AG09319 (cell line): ENCODE measurements at places on chromosomes 7 and 10.

GRCh38 chr7:135790371-135790977, 41.9 kb upstream of the FAM180A start:
- DNase-seq, result no peak

- no peak for DNase-seq
These were observed 28.1 kb upstream of the FAM20C start for GRCh38 chr7:163971-164881.

DNA sequence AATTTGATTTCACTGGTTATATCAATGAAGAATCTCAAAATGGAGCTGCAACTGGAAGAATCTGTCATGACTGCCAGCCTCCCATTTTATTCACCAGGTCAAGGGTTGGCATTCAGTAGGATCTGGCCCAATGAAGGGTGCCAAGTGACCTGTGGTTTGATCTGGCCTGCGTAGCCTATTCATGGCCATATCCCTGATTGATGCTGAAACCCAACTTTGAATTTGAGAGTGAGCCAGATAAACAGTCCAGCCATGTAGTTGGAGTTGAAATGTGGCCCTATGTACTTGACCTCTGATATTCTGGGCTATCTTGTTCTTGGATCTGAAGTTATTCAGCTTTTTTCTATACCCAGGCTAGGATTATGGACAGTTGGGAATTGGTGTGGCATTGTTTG, 1.5 kb downstream of the MKLN1 start:
- no peak for DNase-seq

DNA sequence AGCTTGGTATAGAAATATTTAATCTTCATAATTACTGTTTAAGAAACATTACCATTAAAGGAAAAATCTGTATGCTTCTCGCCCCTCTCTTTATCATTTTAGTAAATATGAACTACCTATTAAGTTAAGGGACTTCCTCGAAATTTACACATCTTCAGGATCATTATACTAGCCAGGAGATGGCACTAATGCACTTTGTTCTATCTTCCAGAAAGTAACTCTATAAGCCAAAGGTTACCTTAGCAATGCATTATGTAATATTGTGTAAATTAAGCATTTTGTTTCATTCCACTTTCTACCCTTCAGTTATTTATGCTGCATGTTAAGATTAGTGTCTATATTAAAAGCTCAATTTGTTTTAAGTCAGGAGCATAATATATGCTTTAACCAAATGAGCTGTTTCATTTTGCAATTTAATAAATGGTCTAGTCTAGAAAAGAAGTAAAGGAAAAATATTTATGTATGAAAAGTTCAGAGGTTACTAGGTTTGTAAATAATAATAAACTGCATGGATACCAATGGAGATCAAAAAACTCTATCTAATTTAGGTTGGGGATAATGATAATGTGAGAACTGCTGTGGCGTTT, 128.5 kb downstream of the ANKRD7 start:
- no peak for DNase-seq

GRCh38 chr10:30270247-30270646, 78.8 kb downstream of the MTPAP start:
- DNase-seq, result no peak

DNA sequence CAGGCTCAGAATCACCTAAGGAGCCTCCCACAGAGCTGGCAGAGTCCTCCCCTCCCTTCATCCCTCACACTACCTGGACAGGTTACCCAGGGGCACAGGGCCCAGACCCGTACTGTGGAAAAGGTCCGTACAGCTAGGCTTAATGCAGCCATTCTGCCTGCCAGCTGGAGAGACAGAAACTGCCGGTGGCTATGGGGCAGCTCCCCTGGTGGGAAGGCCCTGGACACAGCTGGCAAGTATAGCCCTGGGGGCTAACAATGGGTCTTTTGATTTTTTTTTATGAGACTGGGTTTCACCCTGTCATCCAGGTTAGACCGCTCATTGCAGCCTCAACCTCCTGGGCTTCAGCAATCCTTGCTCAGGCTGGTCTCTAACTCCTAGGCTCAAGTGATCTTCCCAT, 68.3 kb downstream of the GNA12 start:
- no peak for DNase-seq

DNA sequence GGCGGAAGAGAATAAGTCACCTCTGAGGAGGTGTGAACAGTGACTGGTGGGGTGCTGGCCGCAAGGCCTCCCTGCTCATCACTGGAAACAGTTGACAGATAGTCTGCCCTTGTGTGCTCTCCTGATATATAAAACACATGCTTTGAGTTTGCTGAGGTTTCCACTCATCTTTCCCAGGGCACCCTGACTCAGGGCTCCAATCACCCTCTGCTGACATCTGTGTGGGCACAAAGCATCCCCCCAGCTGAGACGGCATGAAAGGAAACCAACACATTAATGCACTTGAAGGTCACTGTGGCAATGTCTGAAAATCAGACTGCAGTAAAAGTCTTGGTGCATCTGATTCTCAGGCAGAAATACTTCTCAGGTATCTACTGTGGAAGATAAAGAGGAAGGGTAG, 49.8 kb downstream of the EPDR1 start:
- DNase-seq, result no peak

- DNase-seq, result no peak
These were observed 198.4 kb downstream of the CNTNAP2 start for GRCh38 chr7:146314962-146315361.

DNA sequence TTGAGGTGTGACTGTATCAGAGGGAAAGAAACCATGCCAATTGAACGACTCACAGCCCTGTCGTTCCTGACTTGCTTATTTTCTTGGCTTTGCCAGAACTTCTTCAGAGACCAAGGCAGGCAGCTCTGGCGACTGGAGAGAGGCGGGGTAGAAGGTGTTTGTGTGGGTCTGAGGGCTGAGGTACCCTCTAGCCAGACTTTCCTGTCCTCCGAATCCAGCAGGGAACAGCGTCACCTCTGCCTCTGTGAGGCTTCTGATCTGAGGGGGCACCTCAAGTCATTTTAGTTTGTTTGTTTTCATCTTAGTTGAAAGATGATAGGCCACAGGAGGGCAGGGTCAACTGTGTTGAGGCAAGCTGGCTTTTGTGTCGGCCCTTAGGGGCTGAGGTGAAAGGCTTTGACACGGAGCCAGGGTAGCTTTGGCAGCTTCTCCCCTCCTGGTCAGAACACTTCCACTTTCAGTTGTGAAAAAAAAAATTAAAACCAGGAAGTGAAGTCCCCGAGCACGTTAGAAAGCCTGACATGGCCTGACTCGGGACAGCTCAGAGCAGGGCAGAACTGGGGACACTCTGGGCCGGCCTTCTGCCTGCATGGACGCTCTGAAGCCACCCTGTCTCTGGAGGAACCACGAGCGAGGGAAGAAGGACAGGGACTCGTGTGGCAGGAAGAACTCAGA, 1.9 kb downstream of the ACSL5 start:
- DNase-seq, result no peak

DNA sequence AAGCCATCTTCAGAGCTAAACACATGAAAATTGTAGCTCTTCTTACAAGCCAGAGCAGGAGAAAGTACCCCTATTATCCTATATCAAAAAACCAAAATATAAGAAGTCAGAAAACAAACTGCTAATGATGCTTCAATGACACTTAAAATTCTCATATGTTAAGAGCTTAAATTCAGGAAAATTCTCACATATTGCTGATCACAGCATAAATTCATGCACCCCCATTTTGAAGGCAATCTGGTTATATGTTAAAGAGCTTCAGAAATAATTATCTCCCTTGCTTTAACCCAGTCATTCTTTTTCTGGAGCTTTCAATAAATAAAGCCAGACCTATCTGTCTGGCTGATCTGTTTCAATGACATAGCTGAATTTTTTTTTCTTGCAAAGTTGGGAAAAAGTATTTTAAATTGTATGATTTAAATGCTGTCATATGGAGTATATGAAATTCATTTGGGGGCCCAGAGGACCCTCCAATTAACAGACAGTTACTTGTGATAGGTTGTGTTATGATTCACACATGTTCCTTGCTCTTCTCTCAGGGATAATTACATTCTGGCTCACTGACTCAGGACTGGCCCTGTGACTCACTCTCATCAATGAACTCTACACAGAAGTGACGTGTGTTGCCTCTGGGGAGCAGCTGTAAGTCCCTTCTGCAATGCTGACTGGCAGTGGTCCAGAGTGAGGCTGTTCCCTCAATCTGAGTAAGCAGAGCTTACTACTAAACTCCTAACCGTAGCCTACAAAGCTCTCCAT, 85.2 kb downstream of the HGF start:
- DNase-seq, result peak; percentile 99

GRCh38 chr10:101941871-101942270, 98.3 kb upstream of the KCNIP2 start:
- no peak for DNase-seq

GRCh38 chr7:99733448-99733847, 1.5 kb downstream of the CYP3A7 start:
- DNase-seq, result no peak

DNA sequence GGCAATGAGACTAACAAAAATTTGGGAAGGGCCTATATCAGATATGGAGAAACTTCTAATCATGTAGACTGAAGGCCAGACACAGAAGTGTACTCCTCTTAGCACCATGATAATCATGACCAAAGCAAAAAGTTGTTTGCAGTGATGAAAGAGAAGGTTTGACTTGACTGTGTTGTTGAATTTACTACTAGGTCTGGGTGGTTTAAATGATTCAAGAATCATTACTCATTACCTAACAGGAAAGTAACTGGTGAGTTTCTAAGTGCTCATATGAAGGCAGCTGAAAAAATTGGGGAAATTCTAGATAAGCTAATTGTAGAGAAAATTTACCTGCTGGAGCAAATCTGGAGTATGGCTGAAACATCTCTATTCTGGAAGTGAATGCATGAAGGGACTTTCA, 451.5 kb upstream of the SORCS1 start:
- DNase-seq, result no peak
